ENCODE measurements at places on chromosomes 1 and 21. TPM values are rescaled to one million over a fixed set of nuclear protein-coding genes. Genes with fewer than 3 reads are reported as not detected.

LYSMD1 gene
- total RNA-seq: 5.5 TPM

NFASC gene
- 0.16 TPM for total RNA-seq

CCDC190 gene
- total RNA-seq: not detected

PRKAA2 gene
- total RNA-seq: not detected

RSPH1 gene
- not detected for total RNA-seq

ACOT11 gene
- 0.58 TPM for total RNA-seq

KCNA2 gene
- 0.24 TPM for total RNA-seq

LCE2B gene
- total RNA-seq: not detected

KCNJ15 gene
- total RNA-seq: not detected

LCE3E gene
- total RNA-seq: not detected

GRCh38 chr1:15676010-15676409 lies 8.1 kb upstream of the PLEKHM2 start:
- DNase-seq: no peak
- no peaks in the 10 kb centered on the region for H3K27me3 ChIP-seq
- no peak overlapping the region for H3K27ac ChIP-seq
- H3K4me1 ChIP-seq: no peaks in the 10 kb centered on the region
- no peaks in the 10 kb centered on the region for H3K36me3 ChIP-seq
- H3K4me3 ChIP-seq: no peak overlapping the region

- H3K4me1 ChIP-seq: peaks cover 17% of the 10 kb centered on the region
- H3K4me3 ChIP-seq: no peak overlapping the region
- DNase-seq: no peak
- H3K36me3 ChIP-seq: no peaks in the 10 kb centered on the region
- H3K27me3 ChIP-seq: no peaks in the 10 kb centered on the region
Observed at GRCh38 chr1:59290193-59290949, 6.5 kb upstream of the FGGY start.

GRCh38 chr1:6962996-6963911 lies 178.0 kb downstream of the CAMTA1 start:
- H3K36me3 ChIP-seq: no peaks in the 10 kb centered on the region
- H3K27ac ChIP-seq: no peak overlapping the region
- peaks cover 11% of the 10 kb centered on the region for H3K4me1 ChIP-seq
- H3K27me3 ChIP-seq: peaks cover 11% of the 10 kb centered on the region

DNA sequence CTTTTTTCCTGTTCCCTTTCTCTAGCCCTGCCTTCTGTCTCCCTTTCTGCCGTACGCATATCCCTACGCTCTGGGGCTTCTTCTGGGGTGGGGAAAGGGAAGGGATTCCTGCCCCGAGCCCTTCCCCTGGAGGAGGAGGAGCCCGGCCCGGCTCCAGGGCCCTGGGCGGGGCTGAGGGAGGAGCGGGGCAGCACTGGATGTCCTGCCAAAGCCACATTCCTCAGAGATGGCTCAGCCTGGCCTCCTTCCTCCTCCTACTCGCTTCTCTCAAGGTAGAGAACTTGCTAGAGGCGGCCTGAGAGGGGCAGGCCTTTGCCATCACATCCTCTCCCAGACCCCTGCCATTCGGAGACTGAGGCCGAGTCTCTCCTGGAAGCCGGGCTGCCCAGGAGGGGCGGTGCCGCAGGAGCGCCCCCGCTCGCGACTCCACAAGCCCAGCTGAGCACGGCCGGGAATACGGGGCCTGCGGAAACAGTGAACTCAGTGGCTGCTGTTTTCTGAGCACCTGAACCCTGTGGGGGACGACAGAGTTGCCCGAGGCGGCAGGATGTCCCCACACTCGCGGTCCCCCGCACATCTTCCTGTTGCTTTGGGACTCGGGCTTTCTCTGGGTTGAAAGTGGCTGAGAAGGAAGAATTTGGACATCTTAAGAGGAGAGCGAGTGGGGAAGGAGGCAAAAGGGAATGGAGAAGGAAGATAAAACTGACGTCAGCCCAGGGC lies 12.2 kb downstream of the ADAMTSL4 start:
- H3K4me1 ChIP-seq: peaks cover 58% of the 10 kb centered on the region
- DNase-seq: peak; percentile 72
- H3K36me3 ChIP-seq: no peaks in the 10 kb centered on the region
- H3K27me3 ChIP-seq: no peaks in the 10 kb centered on the region
- peak overlapping the region; percentile 91 for H3K4me3 ChIP-seq

- peaks cover 22% of the 10 kb centered on the region for H3K36me3 ChIP-seq
- no peak for DNase-seq
- peak overlapping the region; percentile 88 for H3K27ac ChIP-seq
- peak overlapping the region; percentile 88 for H3K4me3 ChIP-seq
Observed at GRCh38 chr1:155856257-155856974, 598 bp downstream of the GON4L start.

GRCh38 chr1:232384171-232384883 lies 245.6 kb downstream of the SIPA1L2 start:
- H3K4me1 ChIP-seq: no peaks in the 10 kb centered on the region
- no peak for DNase-seq
- H3K27me3 ChIP-seq: no peaks in the 10 kb centered on the region
- H3K4me3 ChIP-seq: no peak overlapping the region
- no peaks in the 10 kb centered on the region for H3K36me3 ChIP-seq
- H3K27ac ChIP-seq: no peak overlapping the region

DNA sequence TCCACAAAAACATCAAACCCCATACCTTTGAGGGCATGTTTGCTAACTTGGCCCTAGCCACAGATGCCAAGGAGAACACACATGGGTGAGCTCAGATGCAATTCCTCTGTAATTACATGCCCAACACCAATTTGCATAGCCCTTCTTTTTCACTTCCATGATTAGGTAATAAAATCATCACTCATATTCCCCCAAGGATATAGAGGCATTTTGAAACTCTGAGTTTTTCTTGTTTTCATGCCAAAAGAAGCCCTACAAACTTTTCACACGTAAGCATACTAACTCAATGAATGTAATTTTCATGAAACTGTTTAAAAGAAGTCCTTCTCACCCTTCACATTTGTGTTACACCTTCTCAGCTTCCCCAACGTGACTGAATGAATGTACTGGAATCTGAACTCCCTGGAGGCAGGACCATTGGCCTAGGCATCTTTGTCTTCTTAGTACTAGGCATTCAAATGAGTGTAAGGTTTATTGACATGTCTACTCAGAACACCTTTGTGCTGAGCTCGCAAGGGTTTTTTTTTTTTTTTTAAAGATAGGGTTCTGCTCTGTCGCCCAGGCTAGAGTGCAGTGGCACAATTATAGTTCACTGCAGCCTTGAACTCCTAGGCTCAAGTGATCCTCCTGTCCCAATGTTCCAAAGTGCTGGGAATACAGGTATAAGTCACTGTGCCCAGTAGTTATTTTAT lies 31.0 kb downstream of the FBXO42 start:
- H3K27ac ChIP-seq: no peak overlapping the region
- H3K36me3 ChIP-seq: no peaks in the 10 kb centered on the region
- no peak overlapping the region for H3K4me3 ChIP-seq
- no peak for DNase-seq
- no peaks in the 10 kb centered on the region for H3K4me1 ChIP-seq
- H3K27me3 ChIP-seq: no peaks in the 10 kb centered on the region

DNA sequence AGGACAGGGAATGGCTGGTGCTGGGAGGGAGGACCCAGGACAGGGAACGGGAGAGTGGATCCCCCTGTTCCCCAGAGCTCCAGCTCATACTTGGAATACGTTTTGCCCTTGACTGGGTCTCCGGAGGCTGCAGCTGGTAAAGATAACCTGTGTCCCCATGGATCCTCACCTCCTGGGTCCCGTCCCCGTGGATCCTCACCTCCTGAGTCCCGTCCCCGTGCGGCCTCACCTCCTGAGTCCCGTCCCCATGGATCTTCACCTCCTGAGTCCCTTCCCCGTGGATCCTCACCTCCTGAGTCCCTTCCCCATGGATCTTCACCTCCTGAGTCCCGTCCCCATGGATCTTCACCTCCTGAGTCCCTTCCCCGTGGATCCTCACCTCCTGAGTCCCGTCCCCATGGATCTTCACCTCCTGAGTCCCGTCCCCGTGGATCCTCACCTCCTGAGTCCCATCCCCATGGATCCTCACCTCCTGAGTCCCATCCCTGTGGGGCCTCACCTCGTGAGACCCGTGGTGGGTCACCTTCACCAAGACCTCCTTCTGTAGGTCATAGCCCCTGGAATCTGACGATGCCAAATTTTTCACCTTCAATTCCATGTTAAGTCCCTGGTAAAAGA lies 61.4 kb downstream of the SCCPDH start:
- peaks cover 14% of the 10 kb centered on the region for H3K4me1 ChIP-seq
- H3K27me3 ChIP-seq: no peaks in the 10 kb centered on the region
- no peak for DNase-seq

DNA sequence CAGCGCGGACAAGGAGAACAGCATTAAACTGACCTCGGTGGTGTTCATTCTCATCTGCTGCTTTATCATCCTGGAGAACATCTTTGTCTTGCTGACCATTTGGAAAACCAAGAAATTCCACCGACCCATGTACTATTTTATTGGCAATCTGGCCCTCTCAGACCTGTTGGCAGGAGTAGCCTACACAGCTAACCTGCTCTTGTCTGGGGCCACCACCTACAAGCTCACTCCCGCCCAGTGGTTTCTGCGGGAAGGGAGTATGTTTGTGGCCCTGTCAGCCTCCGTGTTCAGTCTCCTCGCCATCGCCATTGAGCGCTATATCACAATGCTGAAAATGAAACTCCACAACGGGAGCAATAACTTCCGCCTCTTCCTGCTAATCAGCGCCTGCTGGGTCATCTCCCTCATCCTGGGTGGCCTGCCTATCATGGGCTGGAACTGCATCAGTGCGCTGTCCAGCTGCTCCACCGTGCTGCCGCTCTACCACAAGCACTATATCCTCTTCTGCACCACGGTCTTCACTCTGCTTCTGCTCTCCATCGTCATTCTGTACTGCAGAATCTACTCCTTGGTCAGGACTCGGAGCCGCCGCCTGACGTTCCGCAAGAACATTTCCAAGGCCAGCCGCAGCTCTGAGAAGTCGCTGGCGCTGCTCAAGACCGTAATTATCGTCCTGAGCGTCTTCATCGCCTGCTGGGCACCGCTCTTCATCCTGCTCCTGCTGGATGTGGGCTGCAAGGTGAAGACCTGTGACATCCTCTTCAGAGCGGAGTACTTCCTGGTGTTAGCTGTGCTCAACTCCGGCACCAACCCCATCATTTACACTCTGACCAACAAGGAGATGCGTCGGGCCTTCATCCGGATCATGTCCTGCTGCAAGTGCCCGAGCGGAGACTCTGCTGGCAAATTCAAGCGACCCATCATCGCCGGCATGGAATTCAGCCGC lies 2.5 kb downstream of the S1PR1 start:
- H3K4me3 ChIP-seq: peak overlapping the region; percentile 64

GRCh38 chr1:83928396-83928795 lies 70.5 kb downstream of the TTLL7 start:
- H3K4me1 ChIP-seq: no peaks in the 10 kb centered on the region
- no peak for DNase-seq
- no peak overlapping the region for H3K27ac ChIP-seq
- H3K27me3 ChIP-seq: no peaks in the 10 kb centered on the region
- H3K4me3 ChIP-seq: no peak overlapping the region

- H3K36me3 ChIP-seq: no peaks in the 10 kb centered on the region
- no peak overlapping the region for H3K27ac ChIP-seq
- DNase-seq: no peak
- no peaks in the 10 kb centered on the region for H3K27me3 ChIP-seq
Observed at GRCh38 chr1:59165353-59165752, 131.5 kb upstream of the FGGY start.

GRCh38 chr1:182917378-182917777 lies 35.6 kb downstream of the SHCBP1L start:
- no peak for DNase-seq
- H3K4me1 ChIP-seq: no peaks in the 10 kb centered on the region
- no peaks in the 10 kb centered on the region for H3K36me3 ChIP-seq

DNA sequence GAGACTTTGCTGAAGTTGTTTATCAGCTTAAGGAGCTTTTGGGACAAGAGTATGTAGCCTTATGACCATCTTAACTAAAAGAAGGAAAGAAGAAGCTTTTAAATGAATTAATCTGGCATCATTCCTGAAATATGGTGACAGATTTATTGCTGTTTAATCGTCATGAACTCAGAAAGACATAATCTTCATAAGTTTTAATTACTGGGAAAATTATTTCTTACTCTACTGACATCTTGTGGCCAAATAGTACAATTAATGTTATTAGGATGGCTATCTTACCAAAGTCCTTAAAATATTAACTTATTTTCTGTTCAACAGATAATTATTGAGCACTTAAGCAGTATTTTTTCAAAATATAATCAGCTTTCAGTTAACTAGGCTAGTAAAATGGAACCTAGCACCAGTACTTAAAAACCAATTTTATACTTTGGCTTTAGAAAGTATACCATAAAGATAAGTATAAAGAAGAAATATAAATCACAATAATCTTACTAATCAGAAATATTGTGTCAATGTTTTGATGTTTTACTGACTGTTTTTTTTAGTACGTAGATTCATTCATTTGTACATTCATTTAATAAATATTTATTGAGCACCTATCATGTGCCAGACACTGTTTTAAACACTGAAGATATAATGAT lies 34.7 kb upstream of the GPR25 start:
- no peaks in the 10 kb centered on the region for H3K4me1 ChIP-seq
- H3K27me3 ChIP-seq: no peaks in the 10 kb centered on the region
- H3K4me3 ChIP-seq: no peak overlapping the region

DNA sequence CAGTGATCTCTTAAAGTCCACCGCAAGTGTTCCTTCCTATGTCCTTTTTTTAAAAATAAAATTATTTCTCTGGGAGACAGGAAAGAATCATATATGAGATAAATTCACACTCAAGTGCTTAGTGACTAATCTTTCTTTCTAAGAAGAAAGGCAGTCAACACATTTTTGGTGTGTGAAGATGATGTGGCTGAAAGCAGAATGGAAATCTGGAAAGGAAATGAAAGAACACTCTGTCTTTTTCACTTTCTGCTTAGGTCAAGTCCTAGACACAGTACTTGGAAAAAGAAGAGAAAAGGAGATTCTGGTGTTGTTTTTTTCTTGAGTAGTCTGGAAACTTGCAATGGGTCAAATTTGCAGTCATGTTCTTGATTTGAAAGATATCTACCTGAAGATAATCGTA lies 45.5 kb upstream of the PRRX1 start:
- no peaks in the 10 kb centered on the region for H3K4me1 ChIP-seq
- no peaks in the 10 kb centered on the region for H3K27me3 ChIP-seq
- no peaks in the 10 kb centered on the region for H3K36me3 ChIP-seq
- H3K4me3 ChIP-seq: no peak overlapping the region

GRCh38 chr1:165904948-165905347 lies 77.5 kb downstream of the UCK2 start:
- no peaks in the 10 kb centered on the region for H3K27me3 ChIP-seq
- DNase-seq: no peak
- H3K4me1 ChIP-seq: no peaks in the 10 kb centered on the region
- no peak overlapping the region for H3K4me3 ChIP-seq

DNA sequence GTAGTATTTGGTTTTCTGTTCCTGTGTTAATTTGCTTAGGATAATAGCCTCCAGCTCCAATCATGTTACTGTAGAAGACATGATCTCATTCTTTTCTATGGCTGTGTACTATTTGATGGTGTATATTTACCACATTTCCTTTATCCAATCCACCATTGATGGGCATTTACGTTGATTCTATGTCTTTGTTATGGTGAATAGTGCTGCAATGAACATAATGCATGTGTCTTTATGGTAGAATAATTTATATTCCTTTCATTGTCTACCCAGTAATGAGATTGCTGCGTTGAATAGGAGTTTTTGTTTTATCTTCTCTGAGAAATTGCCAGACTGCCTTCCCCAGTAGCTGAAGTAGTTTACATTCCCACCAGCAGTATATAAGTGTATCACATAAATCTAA lies 538.8 kb downstream of the LRRIQ3 start:
- H3K27me3 ChIP-seq: no peaks in the 10 kb centered on the region
- no peak overlapping the region for H3K4me3 ChIP-seq
- H3K27ac ChIP-seq: no peak overlapping the region
- DNase-seq: no peak
- H3K4me1 ChIP-seq: no peaks in the 10 kb centered on the region

GRCh38 chr1:118294875-118295642 lies 110.0 kb upstream of the SPAG17 start:
- DNase-seq: no peak
- H3K27ac ChIP-seq: peak overlapping the region; percentile 7
- H3K27me3 ChIP-seq: no peaks in the 10 kb centered on the region
- no peaks in the 10 kb centered on the region for H3K36me3 ChIP-seq
- no peak overlapping the region for H3K4me3 ChIP-seq

Data from CD8-positive, alpha-beta memory T cell (primary cell).